ENCODE measurements at places on chromosomes 7 and 10.
A peak's percentile ranks its signal among the peaks of the same experiment; 100 is the strongest.

DNA sequence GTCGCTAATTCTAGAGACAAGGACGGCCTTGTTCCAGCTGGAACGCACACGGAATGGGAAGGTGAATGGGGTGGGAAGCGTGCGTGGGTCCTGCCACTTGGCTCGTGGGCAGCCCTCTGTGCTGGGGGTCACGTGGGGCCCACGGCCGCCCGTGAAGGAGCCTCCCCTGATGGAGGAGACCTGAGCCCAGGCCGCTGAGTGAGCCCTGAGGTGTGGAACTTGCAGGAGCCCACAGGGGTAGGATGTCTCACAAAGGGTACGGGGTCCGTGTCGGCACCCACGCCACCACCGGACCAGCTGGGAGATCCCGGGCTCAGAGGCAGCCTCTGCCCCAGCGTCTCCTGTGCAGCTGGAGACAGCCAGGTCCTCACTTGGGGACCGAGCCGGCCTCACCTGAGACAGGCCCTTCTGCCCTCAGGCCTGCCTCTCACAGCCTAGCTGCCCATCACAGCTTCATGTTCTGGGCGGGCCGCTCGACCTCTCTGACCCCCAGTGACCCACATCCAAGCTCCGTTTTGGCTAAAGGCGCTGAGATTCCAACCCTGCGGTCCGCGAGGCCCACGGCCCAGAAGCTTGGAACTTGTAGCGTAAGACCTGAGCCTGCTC lies 84.8 kb downstream of the FOXL3 start:
- no peak for DNase-seq

GRCh38 chr10:127948791-127949190 lies 41.9 kb downstream of the PTPRE start:
- no peak for DNase-seq

- no peak for DNase-seq
These were observed 99.6 kb downstream of the STRA8 start for GRCh38 chr7:135333200-135333599.

DNA sequence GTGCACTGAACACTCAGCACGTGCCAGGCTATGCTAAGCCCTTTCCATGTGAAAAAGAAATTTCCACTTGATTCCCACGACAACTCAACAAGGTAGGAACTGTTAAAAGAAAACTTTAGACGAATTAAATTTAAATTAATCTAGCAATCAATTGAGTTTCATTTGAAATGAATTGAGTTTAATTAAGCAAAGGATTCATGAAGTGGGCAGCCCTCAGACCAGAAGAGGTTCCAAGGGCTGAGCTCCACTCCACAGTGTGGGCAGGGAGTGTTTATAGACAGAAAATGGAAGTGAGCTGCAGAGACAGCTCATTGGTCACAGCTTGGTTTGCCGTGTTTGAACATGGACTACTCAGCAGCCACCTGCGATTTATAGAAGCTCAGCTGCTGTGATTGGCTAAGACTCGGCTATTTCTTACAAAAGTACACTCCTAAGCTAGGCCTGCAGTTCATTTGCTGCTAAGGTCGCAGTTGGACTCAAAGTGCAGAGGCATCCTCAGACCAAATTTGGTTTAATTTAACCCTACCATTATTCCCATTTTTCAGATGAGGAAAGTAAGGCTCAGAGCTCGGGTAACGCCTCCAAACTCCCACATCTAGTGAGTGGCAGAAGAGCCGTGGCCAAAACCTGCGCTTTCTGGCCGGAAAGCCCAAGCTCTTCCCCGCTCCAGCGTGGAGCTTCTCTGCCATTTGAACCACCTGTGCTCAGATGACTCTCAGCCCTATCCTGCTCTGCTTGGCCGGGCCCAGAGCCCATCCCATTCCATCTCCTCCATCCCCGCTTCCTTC lies 24.9 kb downstream of the CALML3 start:
- DNase-seq, result no peak

- DNase-seq, result no peak
These were observed 60.5 kb downstream of the HK1 start for GRCh38 chr10:69338547-69339450.

GRCh38 chr10:34723750-34724149 lies 91.3 kb downstream of the PARD3 start:
- DNase-seq, result peak; percentile 92

DNA sequence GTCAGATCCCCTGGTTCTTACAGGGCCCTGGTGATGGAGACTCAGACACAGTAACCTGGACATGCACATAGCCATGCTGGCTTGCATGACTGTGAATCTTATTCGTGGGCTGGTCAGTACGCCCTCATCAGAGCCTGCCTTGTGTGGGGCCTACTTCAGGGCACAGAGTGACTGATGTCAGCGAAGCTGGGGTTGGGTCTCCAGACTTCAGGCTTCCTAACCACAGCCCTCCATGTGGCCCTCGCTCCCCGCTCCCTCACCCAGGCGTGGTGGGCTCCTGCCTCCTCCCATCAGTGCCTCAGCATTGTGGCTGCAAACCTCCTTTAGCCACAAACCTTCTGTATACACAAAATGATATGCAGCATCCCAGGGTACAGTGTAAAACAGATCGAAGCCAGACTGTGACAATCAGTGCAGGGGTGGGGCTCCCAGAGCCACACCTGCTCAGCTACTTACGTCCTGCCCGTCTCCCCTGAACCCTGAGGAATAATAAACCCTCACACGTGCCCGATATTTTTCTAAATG lies 7.1 kb upstream of the C10orf105 start:
- no peak for DNase-seq

DNA sequence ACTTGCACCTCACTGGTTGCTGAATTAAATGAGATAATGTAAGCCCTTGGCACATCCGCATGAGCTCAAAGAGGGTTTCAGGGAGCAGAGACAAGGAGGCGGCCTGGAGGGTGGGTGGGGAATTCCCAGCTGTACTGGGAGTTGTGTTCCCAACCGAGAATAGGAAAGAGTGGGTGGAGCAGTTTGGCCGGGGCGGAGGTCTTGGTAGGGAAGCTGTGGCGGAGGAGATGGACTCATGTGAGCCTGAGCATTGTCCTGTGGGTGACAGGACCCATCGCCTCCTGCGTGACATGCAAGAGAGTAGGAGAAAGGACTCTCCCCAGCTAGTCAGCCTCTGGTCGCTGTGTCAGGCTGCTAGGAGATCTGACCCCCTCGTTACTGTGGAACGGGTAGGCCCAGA lies 41.0 kb upstream of the SAMD8 start:
- DNase-seq, result no peak

GRCh38 chr10:88647061-88647615 lies 17.1 kb upstream of the LIPF start:
- no peak for DNase-seq

DNA sequence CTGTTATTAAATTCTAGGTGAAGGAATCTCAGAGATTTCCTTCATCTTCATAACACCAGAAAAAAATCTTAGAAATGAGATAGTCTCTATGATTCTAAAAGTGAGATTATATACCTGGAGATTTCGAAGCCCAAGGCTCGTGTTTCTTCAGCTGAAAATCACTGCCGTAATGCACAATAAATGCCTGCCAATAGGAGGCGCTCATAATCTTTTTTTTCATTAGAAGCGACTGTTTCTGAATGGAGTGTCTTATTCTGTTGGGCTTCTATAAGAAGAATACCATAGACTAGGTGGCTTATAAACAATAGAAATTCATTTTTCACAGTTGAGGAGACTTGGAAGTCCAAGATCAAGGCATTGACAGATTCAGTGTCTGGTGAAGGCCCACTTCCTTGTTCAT lies 294.7 kb downstream of the PRKG1 start:
- no peak for DNase-seq

- DNase-seq, result no peak
These were observed 567.7 kb upstream of the ZWINT start for GRCh38 chr10:56928714-56929113.

- DNase-seq, result no peak
These were observed 85.2 kb downstream of the CHCHD3 start for GRCh38 chr7:132996581-132997242.

- DNase-seq, result no peak
These were observed 644.7 kb upstream of the DPP6 start for GRCh38 chr7:153407291-153408046.

- DNase-seq, result no peak
These were observed 24.9 kb downstream of the LRRC20 start for GRCh38 chr10:70357565-70357964.

GRCh38 chr7:41277561-41277960 lies 425.3 kb downstream of the INHBA start:
- DNase-seq, result no peak

GRCh38 chr7:135731-136645 lies 56.4 kb upstream of the FAM20C start:
- DNase-seq, result no peak

- no peak for DNase-seq
These were observed 385.8 kb upstream of the C7orf33 start for GRCh38 chr7:148204639-148205304.

Measured in choroid plexus epithelial cell (primary cell).